ENCODE measurements at places on chromosomes 5 and 9.

DNA sequence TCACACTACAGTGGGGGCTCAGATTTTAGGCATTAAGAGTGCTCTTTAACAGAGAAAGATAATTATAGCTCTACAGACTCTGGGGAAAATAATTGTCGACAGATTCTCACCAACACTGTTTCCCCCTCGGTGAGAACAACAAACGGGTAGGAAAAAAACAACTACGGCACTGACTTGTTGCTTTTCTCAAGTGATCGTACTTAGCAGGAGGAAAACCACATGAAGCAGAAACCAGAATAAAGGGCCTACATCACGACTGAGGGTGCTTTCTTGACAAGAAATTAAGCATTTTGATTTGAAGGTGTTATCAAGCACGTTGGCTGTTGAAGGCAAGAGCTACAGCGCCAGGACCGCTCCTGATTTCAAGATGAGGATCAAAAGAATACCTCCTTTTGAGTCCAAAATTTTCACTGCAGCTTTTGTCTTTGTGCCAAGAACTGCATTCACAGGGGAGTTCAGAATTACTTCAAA is 27.2 kb upstream of the CER1 start:
- DNase-seq: no peak

DNA sequence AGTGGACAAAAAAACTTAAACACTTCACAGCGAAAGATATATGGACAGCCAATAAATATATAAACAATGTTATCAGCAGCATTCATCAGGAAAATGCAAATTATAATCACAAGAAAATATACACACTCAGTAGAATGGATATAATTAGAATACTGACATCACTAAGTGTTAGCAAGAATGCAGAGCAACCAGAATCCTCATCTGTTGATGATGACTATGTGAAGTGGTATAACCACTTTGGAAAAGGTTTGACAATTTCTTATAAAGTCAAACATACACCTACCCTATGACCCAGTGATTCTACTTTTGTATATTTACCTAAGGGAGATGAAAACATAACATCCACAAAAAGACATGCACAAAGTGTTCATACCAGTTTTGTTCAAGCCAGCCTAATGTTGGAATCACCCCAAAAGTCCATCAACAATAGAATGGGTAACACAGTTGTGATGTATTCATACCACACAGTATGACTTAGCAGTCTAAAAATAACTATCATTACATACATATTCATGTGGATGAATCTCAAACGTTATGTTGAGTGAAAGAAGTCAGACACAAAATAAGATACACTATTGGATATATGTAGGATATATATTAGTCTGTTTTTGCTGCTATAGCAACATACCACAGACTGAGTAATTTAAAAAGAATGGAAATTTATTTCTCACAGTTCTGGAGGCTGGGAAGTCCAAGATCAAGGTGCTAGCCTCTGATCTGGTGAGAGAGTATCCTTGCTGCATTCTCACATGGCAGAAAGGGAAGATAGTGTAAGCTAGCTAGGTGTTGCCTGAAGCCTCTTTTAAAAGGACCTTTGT is 148.8 kb upstream of the ADAMTSL1 start:
- DNase-seq: no peak

- DNase-seq: no peak
Measured at GRCh38 chr5:40397091-40397490, 282.6 kb upstream of the PTGER4 start.

- DNase-seq: no peak
Measured at GRCh38 chr5:67639313-67639712, 442.7 kb upstream of the CD180 start.

DNA sequence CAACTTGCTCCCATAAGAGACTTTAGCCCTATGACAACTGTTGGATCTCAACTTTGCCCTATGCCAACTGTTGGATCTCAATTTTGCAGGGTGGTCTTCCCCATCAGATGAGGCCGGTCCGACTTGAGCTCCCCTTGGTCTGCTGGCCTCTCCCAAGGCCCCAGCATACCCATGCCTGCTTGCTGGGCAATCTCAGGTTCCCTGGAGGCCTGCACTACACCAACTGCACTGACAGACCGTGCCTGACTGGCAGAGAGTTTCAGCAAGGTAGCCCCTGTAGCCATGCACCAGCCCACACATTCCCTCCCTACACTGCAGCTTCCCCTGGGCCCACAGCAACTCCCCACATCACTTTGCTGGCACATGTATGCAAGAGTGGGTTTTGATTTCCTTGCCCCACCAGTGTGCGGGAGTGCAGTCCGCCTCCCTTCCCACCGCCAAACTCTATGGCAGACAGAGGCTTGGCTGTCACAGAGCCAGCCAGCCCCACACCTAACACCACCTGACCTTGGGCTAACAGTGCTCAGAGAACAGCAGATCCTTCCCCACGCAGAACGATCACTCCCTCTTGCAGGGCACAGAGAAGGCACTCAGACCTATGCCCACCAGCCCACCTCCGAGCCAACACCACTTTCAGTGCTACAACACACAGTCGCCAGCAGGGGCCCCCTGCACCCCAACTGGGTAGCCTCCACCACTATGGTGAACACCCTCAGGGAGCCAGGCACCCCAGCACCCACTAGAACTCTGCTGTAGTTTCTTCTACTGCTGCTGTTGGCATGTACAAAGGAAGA is 279.9 kb upstream of the COX7C start:
- DNase-seq: no peak

DNA sequence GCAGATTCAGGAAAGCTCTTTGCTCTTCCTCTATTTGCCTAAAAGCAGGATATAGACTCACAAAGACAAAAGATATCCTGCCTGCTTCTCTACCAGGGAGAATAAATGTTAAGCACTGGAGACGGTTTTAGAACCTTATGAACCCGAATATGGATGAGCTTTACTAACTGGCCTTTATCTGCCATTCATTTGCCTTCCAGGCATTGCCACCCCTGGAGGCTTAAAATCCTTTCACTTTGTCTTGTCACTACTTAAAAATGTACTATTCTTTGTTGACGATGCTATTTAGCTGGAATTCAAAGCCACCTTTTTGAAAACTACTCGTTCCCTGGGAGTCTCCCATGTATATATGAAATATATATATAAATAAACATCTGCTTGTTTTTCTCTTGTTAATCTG is 23.2 kb upstream of the LVRN start:
- DNase-seq: no peak

DNA sequence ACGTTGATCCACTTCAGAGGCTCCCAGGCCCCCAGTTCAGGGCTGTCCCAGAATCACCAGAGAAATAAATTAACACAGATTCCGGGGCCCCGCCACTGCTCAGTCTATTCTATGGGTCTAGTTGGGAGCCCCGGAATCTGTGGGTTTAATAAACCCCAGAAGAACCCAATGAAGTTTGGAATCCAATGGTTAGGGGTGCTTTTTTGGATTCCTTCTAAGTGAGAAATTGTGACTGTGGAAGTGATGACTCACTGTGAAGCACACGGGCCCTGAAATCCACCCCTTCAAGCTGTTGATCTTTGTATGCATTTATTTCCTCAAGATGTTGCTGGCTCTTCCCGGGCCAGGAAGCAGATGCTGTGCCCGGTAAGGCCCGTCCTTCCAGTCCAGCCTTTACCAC is 57.3 kb upstream of the SLC28A3 start:
- DNase-seq: no peak

- no peak for DNase-seq
Measured at GRCh38 chr5:6832994-6833393, 119.8 kb downstream of the TENT4A start.

DNA sequence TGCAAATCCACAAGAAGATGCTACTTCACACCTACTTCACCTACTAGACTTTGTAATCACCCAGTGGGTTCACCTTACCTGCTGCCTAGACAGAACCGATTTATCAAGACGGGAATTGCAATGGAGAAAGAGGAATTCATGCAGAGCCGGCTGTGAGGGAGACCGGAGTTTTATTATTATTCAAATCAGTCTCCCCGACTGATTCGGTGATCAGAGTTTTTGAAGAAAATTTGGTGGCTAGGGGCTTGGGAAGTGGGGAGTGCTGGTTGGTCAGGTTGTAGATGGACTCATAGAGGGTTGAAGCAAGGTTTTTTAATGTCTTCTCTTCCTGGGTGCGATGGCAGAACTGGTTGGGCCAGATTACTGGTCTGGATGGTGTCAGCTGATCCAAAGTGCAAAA is 23.4 kb downstream of the SFXN1 start:
- DNase-seq: no peak

DNA sequence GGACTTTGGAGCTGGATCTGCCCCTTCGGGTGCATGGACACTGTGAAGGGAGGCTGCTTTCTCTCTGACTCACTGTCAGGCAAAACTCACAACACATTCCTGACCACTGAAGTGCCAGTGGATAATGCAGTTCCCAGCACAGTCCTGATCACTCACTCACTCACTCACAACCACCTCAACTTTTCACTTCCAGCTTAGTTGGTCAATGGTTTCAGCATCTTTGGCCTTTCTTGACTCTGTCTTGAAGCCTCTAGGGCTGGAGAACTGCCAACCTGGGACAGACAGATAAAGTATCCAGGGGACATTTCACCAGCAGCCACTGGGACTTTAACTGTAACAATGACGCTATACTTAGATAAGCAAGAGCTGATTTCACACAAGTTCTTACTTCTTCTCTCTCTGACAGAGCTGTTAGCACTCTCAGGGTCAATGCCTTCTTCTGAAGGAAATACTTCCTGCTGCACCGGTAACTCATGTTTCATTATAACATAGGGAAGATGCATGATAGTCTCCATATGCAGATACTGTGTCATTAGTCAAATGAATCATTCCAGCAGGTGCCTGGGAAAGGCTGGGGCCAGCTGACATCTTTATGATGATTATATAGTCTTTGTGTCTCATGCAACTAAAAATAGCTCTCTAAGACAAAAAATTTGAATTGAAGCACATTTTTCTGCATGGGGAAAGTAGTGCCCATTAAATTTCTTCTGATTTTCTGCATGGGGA is 499.0 kb downstream of the SEMA5A start:
- DNase-seq: no peak

DNA sequence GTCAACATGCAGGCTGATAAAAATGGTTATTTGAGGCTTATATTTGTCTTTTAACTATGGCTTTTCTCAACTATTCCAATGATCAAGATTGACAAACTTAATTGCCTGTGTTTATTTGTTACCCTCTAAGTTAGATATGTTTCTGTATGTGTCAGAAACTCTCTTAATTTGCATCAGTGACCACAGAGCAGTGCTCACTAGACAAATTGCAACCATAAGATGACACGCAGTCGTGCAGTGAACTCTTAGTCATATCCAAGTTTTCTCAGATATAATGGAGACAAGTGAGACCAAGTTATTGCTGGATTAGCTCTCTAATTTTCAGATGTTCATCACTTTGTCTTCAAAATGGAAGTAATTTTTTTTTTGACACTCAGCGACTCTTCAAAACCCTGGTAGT is 342.2 kb upstream of the RFX3 start:
- no peak for DNase-seq

GRCh38 chr5:9932770-9933169 is 302.6 kb upstream of the TAS2R1 start:
- no peak for DNase-seq

DNA sequence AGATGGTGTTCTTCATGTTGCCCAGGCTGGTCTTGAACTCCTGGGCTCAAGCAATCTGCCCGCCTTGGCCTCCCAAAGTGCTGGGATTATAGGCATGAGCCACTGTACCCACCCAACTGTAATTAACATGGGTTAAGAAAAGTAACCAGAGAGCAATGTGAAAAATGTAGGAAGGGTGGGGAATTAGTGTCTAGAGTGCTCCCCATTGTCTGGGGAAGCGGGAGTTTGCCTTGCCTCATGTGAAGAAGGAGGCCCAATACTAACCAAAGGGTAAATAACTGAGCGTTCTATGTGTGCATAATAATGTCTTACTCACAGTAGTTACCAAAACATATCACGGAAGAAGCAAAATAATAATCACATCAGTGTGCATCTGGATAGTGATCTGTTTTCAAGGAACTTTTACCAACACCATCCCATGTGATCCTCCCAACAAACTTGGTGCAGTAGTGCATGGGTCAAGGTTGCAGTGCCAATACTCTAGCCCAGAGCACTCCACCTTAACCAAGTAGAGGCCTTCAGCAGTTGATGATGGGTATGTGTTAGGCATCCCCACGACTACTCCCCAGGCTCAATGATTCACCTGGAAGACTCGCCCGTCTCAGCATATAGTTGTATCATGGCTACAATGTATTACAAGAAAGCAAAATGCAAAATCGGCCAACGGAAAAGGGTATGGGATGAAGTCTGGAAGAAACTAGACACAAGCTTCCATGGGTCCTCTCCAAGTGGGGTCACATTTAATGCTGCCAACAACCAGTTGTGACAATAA is 26.2 kb downstream of the GNAQ start:
- DNase-seq: no peak

DNA sequence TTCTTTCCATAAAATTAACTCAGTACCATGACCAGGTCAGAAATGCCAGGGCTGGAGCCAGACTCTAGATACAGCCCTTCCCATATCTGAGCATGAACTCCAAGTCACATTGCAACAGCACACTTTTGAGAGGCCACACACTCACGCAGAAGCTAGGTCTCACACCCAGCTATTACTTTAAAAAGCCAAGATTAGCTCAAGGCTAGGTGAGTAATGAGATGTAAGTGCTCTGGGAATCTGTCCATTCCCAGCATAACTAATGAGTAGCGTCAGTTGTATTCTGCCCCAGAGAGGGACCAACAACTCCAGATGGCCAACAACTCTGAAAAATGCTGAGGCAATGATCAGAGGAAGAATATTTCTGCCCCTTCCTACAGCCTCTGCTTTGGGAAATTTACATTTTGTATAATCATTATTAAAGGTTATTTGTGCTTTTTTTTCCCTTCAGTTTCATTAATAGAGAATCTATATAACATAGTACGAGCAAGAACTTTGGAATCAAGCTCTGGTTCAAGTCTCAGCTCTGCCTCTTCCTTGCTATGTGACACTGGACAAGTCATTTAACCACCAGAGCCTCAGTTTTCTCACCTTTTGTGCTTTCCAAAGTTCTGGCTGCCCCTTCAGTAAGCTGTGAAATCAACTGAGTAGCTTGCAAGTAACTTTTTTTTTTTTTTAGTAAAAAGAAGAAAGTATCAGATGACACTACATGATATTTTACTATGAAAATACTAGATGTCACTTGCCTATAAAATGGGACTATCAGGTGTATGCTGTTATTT is 118.3 kb downstream of the NR6A1 start:
- DNase-seq: no peak

DNA sequence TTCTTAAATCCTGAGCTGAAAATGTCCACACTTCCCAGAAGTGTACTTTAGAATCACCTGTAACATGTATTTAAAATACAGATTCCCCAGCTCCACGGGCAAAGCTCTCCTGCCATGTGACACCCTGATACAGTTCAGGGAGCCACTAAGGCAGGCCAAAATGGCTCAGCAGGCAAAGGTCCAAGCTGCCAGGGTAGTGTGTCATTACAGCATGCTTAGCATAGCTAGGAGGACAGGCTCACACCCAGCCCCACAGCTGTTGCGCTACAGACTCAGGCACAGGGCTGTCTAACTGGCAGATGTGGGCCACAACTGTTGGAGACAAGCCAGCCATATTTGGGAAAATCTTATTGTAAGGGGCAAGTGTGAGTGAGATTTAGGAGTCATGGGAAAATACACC is 73.0 kb downstream of the C9orf85 start:
- no peak for DNase-seq

GRCh38 chr9:135126451-135127187 is 39.2 kb downstream of the OLFM1 start:
- DNase-seq: no peak

- no peak for DNase-seq
Measured at GRCh38 chr9:5416953-5417352, 20.8 kb downstream of the PLGRKT start.
